Activated CD4-positive, alpha-beta T cell treated with anti-CD3 and anti-CD28 coated beads, Interleukin-2, amount 50 U/mL, for 16 hours (primary cell): ENCODE measurements at places on chromosomes 4 and X.
A peak's percentile ranks its signal among the peaks of the same experiment; 100 is the strongest.

DNA sequence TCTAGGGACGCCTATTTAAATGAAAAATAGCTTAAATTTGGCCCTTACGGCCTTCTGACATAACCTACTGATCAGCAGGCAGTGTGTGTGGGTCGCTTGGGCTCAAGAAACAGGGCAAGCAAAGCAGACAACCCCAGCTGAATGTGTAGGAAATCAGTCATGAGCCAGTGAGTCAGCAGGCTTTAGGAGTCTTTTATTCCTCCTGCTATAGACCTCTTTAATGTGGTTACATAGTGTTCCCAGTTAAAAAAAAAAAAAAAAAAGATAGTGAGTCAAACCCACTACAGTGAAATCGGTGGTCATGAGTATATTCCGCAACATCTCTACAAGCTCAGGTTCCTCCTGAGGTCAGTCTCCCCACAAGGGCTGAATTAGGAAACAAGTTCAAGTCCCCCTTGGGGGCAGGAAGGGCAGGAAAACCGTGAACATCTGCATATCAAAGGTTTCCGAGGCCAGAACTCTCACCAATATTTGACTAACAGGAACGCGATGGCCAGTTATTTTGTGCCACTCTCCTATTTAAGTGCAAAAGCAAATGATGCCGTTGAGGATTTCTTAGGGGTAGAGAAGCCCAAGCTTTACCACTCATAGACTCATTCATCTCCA lies 32.7 kb downstream of the ACSL1 start:
- peak; percentile 68 for DNase-seq

DNA sequence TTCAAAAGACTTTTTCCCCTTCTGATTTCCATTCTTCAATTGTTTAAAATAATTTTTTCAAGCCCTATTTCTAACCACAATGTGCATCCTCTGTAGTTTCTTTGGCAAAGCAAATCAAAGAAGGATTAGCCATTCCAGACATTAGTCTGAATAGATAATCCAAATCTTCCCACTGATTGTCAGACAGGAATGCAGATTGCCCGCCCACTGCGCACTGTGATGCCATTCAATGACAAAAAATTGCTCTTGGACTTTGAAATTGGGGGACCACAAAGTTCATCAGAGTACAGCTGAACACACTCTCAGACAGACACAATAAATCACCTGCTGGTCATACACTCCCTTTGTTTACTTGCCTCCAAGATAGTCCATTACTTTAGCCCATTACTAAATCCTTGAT lies 216.5 kb upstream of the DKK2 start:
- no peak for DNase-seq

DNA sequence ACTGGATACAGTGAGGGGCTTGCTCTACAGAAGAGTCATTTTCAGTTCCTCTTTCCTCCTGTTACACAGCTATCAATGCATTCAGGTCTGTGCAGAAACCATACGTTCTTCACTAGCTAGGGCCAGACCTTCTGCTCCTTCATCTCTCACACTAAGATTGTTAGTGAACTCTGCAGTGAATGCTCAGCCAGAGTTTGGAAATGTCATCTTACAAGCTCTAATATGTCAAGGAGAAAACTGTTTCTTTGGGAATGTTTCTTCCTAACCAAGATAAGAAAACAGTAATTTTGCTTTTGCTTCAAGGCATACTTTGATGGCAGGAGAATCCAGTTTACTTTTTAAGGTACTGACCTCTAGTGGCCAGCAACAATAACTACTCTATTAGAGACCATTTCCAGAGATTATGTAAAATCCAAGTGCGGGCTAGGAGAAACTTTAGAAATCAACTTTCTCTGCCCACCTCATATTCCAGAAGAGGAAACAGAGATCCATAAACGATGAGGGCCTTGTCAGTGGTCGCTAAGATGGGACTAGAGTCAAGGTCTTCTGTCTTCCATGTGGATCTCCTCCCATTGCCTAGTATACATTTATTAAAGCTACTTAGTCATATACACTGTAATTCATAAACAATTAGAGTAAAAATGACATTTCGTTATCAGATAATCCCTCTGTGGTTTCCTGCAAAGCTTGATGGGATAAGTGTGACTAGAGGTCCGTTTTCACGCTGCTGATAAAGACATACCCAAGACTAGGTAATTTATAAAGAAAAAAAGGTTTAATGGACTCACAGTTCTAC lies 12.1 kb upstream of the CC2D2A start:
- peak; percentile 30 for DNase-seq

DNA sequence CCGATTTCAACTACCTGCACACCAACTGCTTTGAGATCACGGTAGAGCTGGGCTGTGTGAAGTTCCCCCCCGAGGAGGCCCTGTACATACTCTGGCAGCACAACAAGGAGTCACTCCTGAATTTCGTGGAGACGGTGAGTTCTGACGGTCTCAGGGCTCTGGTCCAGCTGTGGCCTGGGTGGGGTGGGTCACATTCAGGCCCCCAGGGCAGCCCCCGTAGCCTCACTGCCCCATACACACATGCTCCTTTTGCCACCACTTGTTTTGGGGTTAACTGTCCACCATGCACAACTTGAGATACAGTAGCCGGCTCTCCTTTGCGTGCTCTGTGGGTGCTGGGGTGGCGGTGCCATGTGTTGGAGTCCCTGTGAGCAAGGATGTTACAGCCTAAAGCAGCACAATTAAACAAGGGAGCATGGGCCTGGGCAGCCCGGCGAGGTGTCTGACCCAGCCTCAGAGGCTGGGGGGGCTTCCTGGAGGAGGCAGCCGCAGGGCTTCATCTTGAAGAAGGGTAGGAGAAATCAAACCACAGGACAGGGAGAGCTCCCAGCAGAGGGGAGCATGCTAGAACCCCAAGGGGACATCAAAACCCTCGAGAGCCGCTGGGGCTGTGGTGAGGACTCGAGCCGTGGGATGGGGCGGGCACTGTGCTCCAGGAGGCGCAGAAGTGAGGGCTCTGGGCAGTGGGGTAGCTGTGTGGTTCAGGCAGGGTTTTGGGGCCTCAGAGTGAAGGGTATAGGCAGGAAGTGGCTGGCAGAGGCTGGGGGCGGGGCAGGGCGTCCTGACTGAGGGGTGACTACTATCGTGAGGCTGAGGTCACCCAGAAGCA lies 22.0 kb downstream of the CPZ start:
- no peak for DNase-seq

DNA sequence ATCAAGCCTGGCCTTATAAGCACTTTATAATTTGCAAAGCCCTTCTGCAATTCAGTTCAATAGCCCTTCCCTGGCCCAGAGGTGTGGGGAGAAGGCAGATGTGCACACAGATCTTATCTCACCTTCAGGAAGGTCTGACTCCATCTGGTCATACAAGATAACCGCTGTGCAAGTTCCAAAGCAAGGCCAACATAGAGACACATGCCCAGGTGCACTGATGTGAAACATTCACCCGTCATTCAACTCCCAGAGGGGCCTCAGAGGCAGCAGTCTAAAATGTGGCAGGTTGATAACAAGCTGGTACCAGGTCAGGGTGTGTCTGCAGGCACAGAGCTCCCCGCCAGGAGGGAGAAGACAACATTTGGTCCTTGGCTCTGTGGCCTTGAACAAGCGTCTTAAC lies 10.9 kb upstream of the WFS1 start:
- DNase-seq = no peak

DNA sequence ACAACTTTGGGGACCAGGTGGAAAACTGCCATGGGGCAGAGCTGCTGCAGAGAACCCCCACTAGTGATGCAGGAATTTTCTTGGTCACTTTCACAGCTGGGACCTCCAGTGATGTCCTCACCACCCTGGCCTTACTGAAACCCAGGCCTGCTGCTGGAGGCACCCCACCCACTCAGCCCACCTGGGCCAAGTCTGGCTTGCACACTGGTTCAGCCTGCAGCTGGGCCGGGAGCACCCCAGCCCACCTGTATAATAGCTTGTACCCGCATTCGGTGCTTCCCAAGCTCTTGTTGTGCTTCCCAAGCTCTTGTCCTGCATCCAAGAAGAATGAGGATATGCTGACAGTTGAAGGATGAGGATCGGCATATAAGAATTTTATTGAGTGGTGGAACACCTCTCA lies 86.4 kb upstream of the ZMAT1 start:
- no peak for DNase-seq
